ENCODE measurements at places on chromosomes 16 and 17. TPM values are rescaled to one million over a fixed set of nuclear protein-coding genes. Genes with fewer than 3 reads are reported as not detected.

GRCh38 chr16:4263504-4264436 is 9.1 kb downstream of the TFAP4 start:
- peak; percentile 90 for DNase-seq

- DNase-seq = no peak
Observed at GRCh38 chr17:60165971-60166370, 16.2 kb downstream of the CA4 start.

- no peak for DNase-seq
Observed at GRCh38 chr17:49252148-49252695, 21.6 kb upstream of the PHOSPHO1 start.

GRCh38 chr17:53270936-53271335 is 551.8 kb upstream of the KIF2B start:
- peak; percentile 24 for DNase-seq

DNA sequence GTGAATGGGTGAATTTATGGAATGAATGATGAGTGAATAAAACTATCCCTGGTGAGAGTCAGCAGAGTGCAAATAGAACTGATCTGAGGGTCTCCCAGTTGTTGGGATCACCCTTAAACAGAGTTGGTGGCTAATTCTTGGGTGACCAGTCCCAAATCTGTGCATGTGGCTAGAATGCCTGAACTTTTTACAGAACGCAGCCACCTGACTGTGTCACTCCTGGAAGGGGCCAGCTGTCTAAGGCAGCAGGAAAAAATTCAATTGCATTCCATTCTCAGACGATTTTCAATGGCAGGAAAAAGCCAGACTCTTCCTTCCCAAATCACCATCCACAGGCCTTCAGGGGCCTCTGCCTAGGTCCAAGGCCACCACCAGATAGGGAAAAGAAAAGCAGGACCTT is 43.5 kb downstream of the BEAN1 start:
- no peak for DNase-seq

DNA sequence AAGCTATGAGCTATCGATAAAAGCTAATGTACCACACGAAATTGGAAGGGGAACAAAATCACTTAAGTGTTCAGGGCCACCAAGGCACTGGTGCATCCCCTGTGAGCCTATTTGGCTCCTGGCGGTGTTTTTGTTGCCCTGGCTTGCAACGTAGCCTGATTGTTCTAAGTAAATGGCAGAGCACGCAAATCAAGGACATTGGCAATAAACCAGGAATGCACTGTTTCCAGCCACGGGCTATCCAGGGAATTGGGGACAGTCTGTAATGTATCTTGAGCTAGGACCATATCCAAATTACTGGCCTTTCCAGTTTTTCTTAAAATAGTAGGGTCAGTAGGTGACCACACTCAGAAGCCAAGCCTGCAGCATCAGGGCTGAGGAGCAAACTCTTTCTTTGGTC is 734.0 kb downstream of the MAF start:
- no peak for DNase-seq

The RPGRIP1L gene
- 9.5 TPM for polyA plus RNA-seq

The ACSM2A gene
- 0.36 TPM for polyA plus RNA-seq

The AANAT gene
- not detected for polyA plus RNA-seq
